Right renal pelvis (tissue), 4 donors: ENCODE measurements at places on chromosomes 1 and 21. TPM values are rescaled to one million over a fixed set of nuclear protein-coding genes. Genes with fewer than 3 reads are reported as not detected.

CDC7 gene
- 26.6 TPM for polyA plus RNA-seq

HAO2 gene
- polyA plus RNA-seq = 91.7 TPM

DNA sequence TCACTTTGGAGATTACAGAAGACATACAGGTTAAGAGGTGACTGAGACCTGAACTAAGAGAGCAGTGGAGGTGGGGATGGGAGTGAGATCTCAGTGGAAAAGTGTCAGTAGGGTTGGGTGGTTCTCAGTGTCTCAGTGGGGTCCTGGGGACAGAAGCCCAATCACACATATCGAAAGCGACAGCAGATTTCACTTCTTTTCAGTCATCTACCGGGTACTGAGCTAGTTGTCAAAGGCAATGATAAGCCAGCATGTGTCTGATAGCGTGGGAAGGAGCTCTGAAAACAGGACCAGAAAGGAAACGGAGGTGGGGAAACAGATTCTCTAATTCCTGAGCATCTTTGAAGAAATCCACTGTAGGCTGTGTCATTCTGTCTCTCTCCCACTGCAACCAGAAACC lies 59.5 kb downstream of the RHOU start:
- no peak for DNase-seq

- DNase-seq = no peak
These were observed 24.9 kb upstream of the AXDND1 start for GRCh38 chr1:179340918-179341317.
